Central memory CD8-positive, alpha-beta T cell (primary cell): ENCODE measurements at places on chromosomes 7 and 10.

GRCh38 chr10:105063796-105064195, 422.7 kb downstream of the SORCS3 start:
- DNase-seq: no peak

DNA sequence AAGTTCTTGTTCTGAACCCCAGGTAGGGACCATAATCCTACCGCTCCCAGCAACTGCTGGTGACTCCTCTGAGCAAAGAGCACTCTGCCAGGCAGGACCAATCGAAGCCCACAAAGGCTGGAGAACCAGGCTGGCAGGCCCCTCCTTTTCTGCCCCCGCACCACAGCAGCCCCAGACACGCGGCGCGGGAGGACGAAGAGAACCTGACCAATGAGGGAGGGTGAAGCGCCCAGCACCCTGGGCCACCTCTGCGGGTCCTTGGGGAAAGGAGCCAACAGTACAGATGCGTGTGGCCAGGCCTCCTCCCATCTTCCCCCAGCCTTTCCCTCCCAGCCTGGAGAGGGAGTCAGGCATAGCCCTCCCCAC, 25.9 kb downstream of the CTBP2 start:
- DNase-seq: no peak

DNA sequence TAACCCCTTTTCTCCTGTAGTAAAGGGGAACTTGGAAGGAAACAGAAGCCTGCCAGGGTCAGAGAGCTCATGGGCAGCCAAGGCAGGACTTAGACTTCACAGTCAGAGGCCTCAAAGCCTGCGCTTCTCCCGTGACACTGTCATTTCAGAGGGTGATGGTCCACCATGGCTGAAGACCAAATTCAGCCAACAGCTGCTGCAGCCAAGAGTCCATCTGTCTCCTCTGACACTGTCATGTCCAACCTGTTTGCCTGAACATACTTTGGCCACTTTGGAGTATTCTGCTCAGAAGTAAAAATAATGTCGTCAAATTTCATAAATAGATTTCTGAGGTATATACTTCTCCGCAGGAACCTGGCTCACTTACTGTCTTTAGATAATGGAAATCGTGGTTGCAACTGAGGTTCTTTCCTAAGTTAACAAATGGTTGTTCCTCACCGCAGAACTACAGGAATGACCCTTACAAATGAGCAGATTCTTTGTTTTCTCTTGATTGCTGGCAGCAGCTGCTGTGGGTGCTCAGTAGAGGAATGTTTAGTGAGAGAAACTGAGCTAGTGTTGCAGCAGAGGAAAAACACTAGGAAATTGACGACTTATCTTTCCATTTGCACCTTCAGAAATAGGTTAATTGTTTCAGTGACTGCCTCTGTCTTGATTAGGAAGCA, 626.5 kb downstream of the SDK1 start:
- no peak for DNase-seq

DNA sequence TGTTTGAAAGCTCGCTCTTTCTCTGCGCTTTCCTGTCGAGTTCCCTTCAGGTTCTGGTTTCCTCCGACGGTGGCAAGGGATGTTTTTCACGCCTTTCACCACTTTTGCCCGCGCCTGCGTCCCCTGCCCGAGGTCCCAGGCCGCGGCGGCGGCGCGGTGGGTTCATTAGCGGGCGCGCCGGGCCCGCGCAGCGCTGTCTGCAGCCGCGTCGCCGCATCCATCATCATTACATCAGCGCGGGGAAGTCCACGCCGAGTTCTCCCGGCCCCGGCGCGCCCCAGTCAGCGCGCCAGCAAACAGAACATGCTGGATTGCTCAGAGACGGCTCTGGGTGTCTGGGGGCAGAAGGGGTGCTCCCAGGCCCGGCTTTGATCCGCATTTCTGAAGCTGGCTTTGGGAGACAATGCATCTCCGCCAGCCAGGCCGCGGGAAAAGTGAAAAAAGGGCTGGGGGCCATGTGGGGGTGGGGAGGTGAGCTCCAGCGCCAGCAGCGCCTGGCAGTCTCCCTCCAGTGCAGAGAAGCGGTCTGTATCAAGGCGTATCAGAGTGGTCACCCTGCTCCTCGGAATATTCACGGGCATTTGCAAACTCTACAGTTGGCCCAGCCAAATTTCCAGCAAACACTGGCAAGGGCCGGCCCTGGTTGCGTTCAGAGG, 8.9 kb downstream of the GLI3 start:
- DNase-seq: no peak

GRCh38 chr7:44921607-44922350, 36.4 kb upstream of the PURB start:
- peak; percentile 98 for DNase-seq

- DNase-seq: no peak
Measured at GRCh38 chr10:133039107-133039802, 48.5 kb upstream of the ADGRA1 start.

- no peak for DNase-seq
Measured at GRCh38 chr10:72649291-72649690, 23.4 kb upstream of the MICU1 start.

DNA sequence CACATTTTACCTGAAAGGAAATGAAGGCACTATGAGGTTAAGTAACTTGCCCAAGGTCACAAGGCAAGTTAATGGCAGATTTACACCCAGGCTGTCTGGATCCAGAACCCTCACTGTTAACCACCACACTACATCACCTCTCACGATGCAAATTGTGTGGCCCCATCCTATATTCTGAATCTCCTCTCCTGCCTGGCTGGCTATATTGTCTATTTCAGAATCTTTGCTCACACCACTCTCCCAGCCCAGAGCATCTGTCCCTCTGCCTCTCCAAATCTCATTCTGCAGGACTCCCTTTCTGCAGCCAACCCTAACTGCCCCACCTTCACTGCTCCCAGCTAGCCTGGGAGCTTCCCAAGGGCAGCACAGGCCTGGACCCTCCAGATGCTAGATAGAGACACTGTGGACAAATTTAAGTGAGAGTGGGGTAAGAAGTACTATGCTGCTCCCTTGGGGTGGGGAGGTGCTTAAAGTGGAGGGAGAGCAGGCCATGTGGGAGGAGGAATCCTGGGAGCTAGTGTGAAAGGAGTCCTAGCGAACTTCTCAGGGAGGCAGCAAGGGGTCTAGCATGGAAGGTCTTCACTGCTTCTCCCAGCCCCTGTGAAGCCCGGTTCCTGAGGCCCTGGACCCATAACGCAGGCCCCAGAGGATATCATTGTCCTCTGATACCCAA, 786 bp downstream of the CUEDC2 start:
- DNase-seq: no peak

DNA sequence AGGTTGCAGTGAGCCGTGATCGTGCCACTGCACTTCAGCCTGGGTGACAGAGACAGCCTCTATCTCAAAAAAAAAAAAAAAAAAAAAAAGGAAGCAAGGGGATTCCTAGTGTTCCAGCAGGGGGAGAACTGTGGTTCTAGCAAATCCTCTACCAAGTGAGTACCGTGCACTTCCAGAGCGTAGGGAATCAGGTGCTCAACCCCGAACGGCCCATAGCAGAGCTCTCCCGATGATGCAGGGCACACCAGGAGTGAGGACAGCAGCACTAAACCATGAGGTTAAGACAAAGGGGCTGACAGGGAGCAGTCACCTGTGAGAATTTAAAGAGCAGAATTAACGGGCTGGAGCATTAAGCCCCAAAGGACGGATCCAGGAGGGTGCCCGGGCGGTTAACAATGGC, 173.6 kb downstream of the PTPRN2 start:
- DNase-seq: no peak

GRCh38 chr10:44439239-44439957, 54.5 kb upstream of the CXCL12 start:
- no peak for DNase-seq

DNA sequence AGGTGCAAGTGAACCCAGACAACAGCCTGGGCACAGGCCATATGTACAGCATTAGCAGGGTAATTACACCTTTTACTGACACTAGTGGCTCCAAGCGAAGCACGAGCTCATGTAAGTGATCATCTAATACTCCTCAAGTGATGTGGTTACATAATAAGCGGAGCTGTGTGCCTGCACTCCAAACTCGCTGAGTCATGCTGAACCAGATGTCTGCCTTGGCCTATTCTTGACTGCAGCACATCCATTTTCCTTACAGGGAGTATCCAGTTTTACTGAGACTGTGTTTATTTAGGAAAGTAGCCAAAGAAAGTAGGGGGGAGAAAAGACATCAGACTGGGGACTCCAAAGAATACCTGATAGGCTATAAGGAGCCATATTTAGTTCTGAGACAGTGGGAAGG, 90.1 kb downstream of the GRM3 start:
- no peak for DNase-seq

DNA sequence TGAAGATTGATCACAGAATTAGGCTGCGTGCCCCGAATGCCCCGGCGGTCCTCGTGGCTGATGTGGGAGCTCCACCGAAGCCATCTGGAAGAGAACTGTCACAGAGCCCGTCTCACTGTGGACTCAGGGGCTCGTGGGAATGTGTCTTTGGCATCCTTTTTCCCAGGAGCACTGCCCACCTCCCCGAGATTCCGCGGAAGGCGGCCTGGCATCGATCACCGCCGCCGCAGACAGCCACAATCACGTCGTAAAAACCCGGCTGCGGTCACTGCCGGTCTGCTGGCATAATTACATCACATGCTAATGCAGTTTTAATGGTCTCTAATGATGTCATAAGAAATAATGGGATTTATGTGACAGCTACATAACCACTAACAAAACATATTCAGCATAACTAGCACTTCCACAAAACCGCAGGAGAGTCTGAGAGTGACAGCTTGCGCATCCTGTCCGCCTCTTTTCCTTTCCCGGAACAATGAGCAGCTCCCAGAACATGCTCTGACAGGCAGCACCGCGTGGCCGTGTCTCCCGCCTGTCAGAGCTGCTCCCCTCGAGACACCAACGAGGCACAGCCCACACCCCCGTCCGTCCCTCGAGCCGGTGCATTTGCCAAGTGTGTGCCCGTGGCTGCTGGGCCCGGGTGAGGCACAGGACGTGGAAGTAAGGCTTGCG, 490.0 kb downstream of the PTPRN2 start:
- no peak for DNase-seq

- no peak for DNase-seq
Measured at GRCh38 chr10:79409038-79409725, 36.2 kb downstream of the ZCCHC24 start.

GRCh38 chr10:91410638-91411371, 661 bp downstream of the HECTD2 start:
- DNase-seq: no peak

DNA sequence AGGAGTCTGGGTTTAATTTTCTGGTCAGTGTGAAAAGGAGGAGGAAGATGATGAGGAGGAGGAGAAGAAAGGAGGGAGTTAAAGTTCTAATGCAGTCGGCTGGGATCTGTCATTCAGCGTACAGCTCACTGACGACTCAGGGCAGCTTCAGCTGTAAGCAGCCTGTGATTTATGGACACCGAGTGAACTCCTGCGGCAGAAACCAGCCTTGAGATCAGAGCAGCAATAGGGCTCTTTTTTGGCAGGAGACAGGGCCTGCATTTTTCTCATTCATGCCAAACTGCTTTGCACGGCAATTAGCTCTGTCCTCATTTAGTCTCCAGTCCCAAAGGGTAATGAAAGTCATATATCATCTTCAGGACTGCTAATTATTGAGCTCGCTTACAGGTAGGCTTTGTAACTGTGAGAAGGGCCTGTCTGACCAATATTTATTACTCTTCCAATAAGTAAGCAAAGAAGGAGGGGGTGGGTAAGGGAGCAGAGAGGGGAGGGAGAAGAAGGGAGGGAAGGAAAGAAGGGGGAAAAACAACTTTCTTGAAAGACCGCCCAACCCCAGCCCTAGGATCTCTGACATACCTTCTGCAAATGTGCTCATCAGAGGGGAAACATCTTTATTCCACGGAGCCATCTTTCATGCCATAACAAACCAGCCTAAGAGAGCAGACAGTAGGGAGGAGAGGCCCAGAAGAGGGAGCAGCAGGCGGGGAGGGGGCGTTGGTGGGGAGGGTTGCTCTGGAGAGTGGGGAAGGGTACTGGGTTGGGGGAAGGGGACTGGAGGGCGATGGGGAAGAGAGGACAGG, 48.1 kb upstream of the COMTD1 start:
- no peak for DNase-seq

DNA sequence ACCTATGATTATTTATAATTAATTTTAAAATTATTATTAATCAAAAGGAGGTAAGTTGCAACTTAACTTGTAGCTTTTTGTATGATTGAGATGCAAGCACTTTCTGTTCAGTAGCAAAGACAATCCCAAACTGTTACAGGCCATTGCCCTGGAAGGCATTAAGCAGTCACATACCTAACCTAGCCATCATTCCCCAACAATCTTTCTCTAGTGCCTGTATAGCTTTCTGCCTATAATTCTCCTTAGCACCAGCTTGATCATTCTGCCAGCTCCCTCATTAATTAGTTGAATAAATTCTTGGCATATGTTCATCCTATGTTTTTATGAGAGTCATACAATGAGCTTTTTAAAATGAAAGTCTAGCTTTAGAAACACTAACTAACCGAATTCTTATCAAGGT, 178.9 kb upstream of the TMEM106B start:
- no peak for DNase-seq

DNA sequence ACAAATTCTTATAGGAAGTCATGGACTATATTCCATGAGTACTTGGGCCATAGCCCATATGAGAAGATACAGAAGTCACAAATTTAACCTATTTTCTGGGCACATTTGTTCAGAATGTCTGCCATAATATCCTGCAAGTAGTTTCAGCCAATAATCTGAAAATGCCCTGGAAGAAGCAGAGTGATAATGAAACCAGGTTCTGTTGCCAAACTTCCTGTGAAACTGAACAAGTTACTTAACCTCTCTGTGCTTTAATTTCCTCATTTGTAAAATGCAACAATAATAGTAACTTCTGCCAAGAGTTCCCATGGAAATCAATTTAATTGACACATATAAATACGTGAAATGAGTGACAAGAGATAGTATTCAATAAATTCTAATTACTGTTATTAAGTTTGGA, 88.8 kb downstream of the SEMA3C start:
- DNase-seq: no peak

DNA sequence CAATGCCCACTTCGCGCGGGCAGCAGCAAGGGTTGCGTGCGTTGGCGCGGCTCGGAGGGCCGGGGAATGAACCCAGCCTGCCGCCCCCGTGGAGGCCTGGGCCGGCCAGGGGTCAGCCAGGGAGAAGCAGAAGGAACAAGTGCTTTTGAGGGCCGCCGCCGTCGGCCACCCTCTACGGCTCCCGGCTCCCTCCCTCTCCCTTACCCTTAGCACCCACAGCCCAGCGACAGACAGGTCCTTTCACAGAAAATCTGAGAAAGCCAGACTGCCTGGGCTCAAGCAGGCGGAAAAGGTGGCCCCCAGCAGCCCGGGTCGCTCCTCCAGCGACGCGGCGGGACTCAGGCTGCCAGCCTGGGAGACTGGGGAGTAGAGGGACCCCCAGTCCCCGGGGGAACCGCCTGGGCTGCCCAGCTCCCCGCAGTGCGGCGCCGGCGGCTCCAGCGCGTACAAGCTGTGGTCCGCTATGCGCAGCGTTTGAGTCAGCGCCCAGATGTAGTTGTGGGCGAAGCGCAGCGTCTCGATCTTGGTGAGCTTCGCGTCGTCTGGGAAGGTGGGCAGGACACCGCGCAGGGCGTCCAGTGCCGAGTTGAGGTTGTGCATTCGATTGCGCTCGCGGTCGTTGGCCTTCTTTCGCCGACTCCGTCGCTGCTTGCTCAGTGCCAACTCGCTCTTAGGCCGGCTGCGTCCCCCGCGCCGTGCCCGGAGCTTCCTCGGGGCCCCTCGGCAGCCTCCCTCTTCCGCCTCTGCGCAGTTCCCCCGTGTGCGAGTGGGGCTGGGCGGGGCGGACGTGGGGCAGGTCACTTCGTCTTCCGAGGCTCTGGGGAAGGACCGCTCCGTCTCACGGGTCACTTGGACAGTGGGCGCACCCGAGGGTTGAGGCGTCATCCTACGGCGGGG, 815 bp downstream of the NEUROG3 start:
- DNase-seq: no peak
